ENCODE measurements at places on chromosomes 11 and 22. TPM values are rescaled to one million over a fixed set of nuclear protein-coding genes. Genes with fewer than 3 reads are reported as not detected.

SSTR3 gene
- total RNA-seq, result 1.3 TPM

DNA sequence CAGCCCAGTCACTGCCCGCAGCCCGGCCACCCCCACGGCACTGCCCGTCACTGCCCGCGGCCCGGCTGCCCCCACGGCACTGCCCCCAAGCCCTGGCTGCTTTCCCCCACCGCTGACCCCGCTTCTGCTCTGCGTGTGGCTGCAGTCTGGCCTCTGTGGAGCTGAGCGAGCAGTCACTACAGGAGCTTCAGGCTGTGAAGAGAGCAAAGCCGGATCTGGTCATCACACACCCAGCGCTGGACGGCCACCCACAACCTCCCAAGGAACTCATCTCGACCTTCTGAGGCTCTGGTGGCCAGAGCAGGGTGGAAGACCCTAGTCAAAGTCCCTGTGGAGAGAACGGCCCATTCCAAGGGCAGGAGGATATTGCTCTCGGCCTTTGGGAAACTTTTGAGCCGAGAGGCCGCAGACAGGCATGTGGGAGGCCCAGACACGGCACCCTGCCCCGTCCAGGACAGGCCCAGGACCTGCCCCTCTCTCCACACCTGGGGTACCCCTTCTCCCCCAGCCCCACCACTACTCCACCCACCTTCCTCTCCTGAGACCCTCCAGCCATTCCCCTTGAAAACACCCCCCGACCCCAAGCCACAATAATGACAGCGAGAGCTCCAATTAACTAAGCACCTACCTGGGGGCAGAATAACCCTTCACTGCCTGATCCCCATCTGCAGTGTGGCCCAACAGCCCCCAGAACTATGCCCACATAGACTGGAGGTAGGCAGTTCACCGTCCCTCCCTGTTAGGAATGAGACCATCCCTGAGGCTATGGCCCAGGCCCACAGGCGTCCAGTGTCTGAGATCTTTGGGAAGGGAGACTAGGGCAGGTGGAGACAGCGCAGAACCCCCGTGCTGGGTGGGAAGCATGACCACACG lies 3.7 kb upstream of the PGGHG start:
- DNase-seq, result no peak

TMPRSS4 gene
- total RNA-seq, result 10.9 TPM

DNA sequence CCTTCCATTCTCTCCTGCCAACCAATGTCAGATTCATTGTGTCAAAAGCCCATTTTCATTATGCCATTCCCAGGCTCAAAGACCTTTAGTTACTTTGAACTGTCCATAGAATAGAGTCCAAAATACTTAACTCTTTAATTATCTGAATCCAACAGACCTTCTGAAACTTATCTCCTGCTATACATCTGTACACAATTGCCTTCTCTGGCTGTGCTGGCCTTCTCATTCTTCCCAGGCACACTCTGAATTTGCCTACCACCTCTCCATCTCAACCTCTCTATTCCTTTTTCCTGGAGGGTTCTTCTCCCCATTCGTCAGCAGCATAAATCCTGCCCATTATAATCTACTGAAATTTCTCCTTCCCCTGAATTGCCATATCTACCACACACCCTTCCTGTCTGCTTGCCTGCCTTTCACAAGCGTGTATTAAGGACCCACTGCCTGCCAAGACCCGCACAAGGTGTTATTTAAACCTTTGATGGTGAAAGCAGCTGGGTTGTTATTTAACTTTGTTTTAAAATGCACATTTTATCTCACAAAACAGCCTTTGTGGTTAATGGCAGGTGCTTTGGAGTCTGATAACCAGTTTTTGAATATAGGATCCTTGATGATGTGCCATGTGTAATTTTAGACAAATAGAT lies 125.9 kb downstream of the CCDC81 start:
- no peak for DNase-seq

MISFA gene
- total RNA-seq, result 1.8 TPM

DNA sequence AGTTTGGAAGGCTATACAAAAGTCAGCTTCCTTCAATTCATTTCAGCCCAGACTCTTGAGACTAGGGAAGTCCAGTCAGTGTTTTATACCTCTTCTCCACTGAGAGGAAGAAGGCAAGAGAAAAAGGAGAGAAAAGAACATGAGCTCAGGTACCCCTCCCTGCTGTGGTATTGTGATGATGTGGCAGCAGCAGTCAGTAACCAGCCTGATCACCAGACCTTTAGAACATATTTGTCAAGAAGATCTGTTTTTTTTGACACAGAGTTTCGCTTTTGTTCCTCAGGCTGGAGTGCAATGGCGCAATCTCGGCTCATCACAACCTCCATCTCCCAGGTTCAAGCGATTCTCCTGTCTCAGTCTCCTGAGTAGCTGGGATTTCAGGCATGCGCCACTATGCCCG lies 21.2 kb upstream of the RPS13 start:
- no peak for DNase-seq

ATG2A gene
- 18.1 TPM for total RNA-seq

GRCh38 chr22:27557286-27558008 lies 244.1 kb downstream of the MN1 start:
- DNase-seq, result no peak

DNA sequence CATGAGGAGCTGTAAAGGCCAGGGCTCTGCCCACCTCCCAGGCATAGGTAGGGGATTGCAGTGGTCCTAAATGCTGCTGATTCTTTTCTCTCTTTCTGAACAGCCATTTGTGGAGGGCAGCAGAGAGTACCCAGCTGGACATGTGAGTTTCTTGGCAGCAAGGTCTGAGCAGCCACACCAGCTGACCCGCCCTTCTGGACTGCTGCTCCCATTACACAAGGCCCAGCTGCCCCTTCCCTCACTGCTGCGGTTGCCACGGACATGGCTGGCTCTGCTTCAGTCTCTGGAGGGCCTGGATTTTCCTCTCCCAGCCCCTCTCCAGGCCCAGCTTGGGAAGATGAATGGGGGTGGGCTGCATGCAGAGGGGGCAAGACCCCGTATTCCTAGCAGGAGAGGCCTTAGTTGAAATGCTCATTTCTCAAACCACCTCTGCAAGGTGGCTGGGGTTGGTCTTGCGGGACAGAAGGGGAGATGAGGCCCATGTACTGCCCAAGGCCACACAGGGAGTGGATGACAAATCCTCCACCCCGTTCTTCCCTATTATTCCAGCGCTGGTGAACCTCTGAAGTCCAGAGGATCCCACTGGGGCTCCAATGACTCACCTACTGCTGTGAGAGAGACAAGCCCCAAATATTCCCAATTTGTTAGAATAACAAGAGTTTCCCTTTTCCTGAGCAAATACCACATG lies 4.6 kb downstream of the LGALS12 start:
- peak; percentile 47 for DNase-seq

DNA sequence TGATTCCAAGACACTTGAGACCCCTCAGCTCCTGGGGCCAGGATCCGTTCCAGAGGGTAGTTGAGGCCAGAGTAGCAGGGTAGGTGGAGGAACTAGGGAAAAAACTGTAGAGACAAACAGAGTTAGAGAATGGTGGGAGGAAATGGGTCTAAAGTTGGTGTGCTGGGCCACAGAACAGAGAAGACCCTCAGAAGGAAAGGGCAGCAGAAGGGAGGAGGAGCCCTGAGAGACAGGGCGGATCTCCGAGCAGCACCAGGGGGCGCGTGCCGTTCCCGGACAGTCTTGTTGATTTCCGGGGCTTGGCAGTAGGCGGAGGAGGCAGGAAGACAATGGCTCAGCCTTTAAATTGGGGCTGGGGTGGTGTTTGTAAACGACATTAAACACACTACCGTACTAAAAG lies 2.4 kb upstream of the CECR2 start:
- peak; percentile 72 for DNase-seq

CELSR1 gene
- total RNA-seq, result 5.8 TPM

PIH1D2 gene
- total RNA-seq, result 0.60 TPM

DNA sequence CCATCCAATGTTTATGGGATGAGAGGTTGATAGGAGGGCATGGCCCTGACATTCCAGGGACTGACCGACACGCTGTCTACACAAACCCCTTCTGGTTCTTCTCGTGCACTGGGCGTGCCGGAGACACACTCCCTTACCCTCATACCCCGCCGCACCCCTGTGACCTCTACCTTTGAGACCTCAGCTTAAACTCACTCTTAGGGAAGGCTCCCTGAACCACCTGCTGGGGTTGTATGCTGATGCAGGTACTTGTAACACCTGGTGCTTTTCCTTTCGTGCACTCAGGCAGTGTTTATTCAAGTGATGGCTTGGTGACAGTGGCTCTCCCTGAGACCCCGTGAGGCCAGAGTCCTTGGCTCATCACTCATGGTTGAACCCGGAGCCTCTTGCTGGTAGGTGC lies 12.0 kb downstream of the PPARA start:
- no peak for DNase-seq

DNA sequence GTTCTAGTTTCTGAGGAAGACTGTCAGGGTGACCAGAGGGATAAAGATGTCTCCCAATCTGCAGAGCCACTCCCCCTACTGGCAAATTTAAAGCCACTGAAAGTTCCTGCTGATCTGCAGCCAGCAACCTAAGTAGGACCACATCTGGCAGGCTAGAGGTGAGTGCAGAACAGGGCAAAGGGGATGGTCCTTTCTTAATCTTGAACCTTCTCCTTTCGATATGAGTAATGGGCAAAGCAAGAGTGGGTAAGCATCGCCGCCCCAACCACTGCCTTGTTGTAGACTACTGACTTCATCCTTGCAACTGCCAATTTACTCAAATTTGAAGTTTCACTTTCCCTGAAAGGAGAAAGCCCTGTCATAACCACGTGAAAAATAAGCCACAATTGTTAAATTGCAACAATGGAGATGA lies 30.7 kb downstream of the SCUBE2 start:
- no peak for DNase-seq

All from hepatocyte (in vitro differentiated cells).